ENCODE measurements at places on chromosomes 12 and 14.

GRCh38 chr12:77013091-77013490, 52.3 kb downstream of the E2F7 start:
- DNase-seq, result no peak

GRCh38 chr12:49974677-49975317, 2.0 kb downstream of the AQP6 start:
- DNase-seq, result no peak

DNA sequence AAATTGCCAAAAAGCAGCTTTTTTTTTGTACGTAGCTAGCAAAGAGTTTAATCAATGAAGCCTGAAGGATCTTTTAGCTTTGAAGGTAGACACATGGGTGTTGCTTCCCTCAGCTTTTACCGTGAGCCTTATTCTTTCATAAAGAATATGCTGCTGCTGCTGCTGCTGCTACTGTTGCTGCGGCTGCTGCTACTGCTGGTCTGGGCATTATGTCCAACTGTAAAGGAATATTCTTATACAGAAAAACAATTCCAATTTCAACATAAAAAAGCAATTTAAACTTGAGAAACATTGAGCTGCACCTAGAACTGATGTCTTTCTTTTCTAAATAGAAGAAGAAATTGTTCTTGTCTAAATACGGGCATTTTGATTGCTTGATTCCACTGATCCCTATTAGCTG, 38.9 kb upstream of the PPP1R12A start:
- no peak for DNase-seq

- no peak for DNase-seq
These were observed 23.7 kb upstream of the MYBPC1 start for GRCh38 chr12:101571105-101571504.

- no peak for DNase-seq
These were observed 8.2 kb downstream of the TDG start for GRCh38 chr12:103973909-103974308.

GRCh38 chr14:20797164-20797563, 5.5 kb downstream of the RNASE1 start:
- DNase-seq, result no peak

DNA sequence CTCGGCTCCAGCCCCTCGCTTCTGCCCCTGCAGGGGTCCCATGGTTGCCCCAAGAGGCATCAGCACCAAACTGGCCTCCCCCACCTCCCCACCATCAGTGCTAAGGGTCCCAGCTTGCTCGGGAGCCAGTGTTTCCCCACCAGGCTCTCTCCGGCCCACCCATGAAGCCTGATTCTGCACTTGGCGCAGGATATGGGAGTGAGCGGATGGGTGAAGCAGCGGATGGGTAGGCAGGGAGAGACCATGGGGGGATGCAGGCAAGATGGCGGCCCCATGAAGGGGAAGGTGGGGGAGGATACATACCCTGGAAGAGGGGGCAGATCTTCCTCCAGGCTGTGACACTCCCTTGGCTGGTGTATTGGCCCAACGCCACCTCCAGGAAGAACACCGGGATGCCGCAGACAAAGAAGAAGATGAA, 9.7 kb downstream of the SLC6A12 start:
- no peak for DNase-seq

GRCh38 chr14:89516173-89516572, 99.1 kb upstream of the FOXN3 start:
- DNase-seq, result no peak

DNA sequence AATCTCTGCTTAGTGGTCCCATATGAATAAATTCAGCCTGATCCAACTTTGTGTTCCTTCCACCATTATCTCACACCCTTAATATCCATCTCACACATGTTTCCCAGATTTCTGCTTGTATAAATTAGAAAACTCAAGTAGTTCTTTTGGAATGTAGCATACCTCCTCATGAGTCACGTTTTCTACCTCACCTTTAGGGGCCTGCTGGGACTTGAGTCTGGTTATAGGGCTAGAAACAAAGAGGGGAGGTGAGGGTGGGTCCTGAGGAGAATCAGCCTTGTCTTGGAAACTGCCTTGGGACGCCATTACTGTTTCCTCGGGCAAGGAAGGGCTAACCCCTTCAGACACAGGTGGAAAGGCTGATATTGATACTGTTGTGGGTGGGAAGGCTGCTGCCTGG, 51.1 kb downstream of the EMP1 start:
- no peak for DNase-seq

- no peak for DNase-seq
These were observed 77.8 kb downstream of the SLC24A4 start for GRCh38 chr14:92400579-92401444.

- no peak for DNase-seq
These were observed 249.5 kb downstream of the ACSS3 start for GRCh38 chr12:81327425-81327824.

GRCh38 chr14:53951627-53952303, 4.9 kb downstream of the BMP4 start:
- DNase-seq, result no peak

- no peak for DNase-seq
These were observed 1431.0 kb downstream of the AACS start for GRCh38 chr12:126496201-126496600.

Data from bone marrow (tissue), 2 donors.